ENCODE measurements at places on chromosomes 16 and 17. TPM values are rescaled to one million over a fixed set of nuclear protein-coding genes. Genes with fewer than 3 reads are reported as not detected.

DNA sequence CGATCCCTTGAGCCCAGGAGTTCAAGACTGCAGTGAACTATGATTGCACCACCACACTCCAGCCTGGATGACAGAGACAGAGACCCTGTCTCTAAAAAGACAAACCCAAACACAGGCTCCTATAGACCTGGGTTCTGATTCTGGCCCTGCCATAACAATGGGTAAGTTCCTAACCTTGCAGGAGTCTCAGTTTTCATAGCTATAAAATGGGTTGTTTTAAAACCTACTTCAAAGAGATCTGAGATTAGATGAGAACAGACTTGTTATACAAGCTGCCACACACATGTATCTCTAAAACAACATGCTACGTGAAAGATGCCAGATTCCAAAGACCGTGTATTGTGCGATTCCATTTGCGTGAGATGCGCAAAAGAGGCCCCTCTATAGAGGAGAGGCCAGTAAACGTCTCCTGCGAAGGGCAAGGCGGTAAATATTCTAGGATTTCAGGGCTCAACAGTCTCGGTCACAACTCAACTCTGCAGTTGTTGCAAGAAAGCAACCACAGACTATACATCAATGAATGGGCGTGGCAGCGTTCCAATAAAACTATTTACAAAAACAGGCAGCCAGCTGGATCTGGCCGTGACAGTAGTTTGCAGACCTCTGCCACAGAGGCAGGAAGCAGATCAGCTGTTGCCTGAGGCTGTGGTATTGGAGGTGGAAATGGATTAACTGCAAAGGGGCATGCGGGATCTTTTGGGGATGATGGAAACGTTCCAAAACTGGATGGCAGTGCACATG, 5.9 kb downstream of the CORO7 start:
- DNase-seq = peak; percentile 79

GRCh38 chr17:45847747-45848146, 3.1 kb downstream of the SPPL2C start:
- no peak for DNase-seq

GRCh38 chr17:82154881-82155331, 56.9 kb upstream of the FASN start:
- DNase-seq = no peak

DNA sequence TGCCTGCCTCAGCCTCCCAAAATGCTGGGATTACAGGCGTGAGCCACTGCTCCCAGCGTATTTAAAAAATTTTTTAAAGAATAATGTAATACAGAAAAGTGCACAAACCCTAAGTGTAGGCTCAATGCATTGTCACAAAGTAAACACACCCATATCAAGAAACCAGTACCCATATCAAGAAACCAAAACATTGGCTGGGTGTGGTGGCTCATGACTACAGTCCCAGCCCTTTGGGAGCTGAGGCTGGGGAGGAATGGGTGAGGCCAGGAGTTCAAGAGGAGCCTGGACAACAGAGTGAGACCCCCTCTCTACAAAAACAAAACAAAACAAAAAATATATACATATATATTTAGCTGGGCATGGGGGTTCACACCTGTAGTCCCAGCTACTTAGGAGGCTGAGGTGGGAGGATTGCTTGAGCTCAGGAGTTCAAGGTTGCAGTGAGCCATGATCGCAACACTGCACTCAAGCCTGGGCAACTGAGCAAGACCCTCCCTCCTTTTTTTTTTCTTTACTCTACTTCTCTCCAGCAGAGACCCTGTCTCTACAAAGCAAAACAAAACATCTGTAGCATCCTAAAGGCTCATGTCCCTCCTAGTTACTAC, 9.3 kb upstream of the PRR14 start:
- DNase-seq = no peak

GRCh38 chr16:57053206-57053605, 39.2 kb upstream of the CPNE2 start:
- no peak for DNase-seq

DNA sequence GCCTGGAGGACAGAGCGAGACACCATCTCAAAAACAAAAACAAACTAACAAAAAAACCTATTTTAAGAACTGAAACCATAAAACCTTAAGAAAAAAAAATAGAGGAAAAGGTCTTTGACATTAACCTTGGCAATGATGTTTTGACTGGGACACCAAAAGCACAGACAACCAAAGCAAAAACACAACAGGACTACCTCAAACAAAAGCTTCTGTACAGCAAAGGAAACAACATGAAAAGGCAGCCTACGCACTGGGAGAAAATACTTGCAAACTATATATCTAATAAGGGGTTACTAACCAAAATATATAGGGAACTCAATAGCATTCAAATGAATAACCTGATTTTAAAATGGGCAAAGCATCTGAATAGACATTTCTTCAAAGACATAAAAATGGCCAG, 32.3 kb downstream of the CDR2 start:
- no peak for DNase-seq

- DNase-seq = no peak
Observed at GRCh38 chr16:11160676-11161115, 95.3 kb downstream of the SOCS1 start.

DNA sequence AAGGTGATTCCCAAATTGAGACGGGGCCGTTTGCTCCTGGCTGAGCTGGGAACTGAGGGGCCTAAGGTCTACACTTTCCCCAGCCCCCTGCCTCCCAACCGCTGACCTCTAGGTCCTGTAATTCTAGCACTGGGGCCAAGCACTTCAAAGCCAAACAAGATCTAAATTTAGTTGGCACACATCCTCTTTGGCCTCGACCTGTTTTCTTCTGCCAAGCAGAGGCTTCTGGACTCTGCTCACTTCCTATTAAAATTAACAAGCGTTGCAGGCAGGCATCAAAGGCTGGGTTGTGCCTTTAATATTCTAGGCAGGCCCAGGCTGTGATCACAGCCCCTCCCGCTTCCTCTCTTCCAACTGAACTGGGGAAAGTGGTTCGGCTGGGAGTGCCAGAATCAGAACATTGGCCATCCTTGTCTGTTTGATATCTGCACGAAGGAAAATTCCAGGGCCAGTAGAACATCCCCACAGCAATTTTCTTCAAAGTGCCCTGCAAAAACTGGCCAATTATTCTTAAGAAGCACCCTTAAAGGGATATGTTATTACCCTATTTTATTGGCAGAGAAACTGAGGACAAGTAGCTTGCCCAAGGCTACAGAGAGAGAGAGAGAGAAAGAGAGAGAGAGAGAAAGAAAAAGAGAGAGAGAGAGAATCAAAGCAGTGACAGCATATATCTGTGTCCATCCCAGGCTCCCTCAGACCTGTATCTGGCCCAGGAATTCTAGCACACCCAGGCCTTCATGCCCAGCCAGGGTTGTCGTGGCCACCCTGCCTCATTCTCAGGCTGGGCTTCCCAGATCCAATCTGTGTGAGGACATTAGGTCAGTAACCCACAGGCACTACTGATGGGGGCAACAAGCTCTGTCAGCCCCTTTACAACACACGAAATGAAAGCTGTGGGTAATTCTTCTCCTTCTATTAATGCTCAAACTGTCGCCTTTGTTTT, 12.8 kb upstream of the MT4 start:
- DNase-seq = no peak

- no peak for DNase-seq
Observed at GRCh38 chr16:15415511-15415985, 18.8 kb upstream of the BMERB1 start.

DNA sequence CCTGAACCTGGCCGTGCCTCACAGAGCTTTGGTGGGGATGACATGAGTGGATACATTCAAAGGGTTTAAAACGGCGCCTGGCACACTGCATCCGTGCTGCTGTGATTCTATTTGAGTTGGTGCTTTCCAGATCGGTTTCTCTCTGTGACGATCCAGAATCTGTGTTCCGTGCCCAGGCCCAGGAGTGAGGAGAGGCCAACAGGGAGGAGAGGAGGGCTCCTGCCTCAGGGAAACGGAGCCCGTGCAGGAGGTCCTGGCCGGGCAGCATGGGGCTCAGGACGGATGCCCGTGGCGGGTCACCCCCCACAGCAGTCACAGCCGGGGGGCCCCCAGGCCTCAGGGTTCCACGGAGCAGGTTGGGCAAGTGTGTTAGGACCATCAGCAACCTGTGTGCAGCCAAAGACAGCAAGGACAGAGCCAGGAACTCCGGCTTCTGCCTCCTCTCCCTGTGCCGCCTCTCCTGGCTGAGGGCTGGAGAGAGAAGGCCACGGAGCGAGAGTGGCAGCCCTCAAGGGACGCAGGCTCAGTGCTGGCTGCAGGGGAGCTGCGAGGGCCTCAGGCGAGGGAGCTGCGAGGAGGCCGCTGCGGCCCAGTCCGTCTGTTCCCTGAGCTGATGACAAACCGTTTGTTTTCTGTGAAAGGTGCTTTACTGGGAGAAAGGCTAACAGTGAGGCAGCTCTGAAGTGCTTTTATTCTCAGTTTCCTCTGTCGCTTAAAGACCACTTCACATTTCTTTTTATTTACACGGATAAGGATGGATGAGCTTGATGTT, 99.3 kb downstream of the METRNL start:
- DNase-seq = no peak

- no peak for DNase-seq
Observed at GRCh38 chr16:57574086-57574485, 31.6 kb downstream of the ADGRG5 start.

GRCh38 chr17:28777178-28777577, 33.4 kb downstream of the TRAF4 start:
- DNase-seq = no peak

GRCh38 chr17:44568945-44569858, 11.9 kb downstream of the FZD2 start:
- peak; percentile 58 for DNase-seq

GRCh38 chr16:82657239-82657638, 30.5 kb downstream of the CDH13 start:
- no peak for DNase-seq

DNA sequence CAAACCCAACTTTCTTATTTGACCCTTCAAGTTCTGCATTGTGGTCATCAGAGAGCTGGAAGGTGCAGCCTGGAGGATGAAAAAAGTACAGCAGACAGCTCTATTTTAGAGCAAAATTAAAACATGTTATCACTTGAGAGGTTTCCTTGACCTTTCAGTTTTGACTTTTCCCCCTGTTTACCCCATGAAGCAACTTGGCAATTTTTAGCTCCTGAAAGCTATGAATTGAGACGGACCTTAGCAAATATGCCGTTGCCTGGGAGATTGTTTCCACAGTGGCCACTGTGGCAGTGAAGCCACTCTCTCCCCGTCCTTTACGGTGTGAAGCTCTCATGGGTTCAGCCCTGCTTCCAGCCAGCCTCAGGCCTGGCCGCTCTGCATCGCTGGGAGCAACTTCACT, 398.6 kb downstream of the CPPED1 start:
- DNase-seq = no peak

E4F1 gene
- polyA plus RNA-seq = 16.4 TPM

TEX14 gene
- polyA plus RNA-seq = 4.7 TPM

RSKR gene
- 17.2 TPM for polyA plus RNA-seq

CCL3 gene
- 5.8 TPM for polyA plus RNA-seq
